Effector memory CD8-positive, alpha-beta T cell (primary cell): ENCODE measurements at places on chromosomes 5 and 9.

DNA sequence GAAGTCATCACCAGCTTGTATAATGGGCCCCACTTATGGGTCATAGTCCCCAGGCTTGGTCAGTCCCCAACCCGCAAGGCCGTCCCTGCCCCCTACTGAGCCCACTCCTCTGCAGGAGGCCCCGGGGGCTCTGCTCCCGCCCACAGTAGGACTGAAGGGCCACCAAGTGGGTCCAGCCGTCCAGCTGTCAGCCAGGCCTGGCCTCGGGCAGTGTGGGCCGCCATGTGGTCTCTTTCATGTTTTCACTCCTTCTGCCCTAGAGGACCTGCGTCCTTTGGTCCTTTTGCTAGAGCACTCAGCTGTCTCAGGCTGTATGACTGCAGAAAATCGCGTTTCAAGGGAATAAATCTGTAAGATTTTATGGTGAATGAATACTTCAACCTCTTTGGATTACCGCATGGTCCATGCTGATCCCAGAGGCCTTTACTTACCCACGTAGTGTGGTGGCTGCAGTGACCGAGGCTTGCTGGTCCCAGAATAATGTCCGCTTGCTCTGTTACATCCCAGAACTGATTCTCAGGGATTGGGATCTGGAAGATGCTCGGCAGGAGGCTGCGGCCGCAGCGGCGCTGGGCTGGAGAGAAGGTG lies 105.7 kb upstream of the FAM120A start:
- no peak for DNase-seq

DNA sequence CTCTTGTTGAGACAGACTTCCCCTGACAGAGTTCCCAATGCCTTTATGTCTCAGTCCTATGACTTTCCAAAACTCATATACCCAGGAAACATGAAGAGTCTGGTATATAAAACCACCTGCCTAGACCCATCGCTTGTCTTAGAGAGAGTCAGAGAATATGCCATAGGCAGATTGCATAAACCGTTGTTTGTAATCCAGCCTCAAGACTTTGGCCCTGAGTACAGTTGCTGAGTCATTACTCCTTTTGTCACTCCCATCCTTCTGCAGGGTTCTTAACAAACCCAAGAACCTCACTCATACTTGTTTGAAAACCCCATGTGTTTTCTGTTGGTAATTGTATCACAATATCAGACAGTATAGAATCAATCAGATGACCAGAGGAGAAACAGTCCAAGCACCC lies 616.3 kb downstream of the SLCO4C1 start:
- no peak for DNase-seq

DNA sequence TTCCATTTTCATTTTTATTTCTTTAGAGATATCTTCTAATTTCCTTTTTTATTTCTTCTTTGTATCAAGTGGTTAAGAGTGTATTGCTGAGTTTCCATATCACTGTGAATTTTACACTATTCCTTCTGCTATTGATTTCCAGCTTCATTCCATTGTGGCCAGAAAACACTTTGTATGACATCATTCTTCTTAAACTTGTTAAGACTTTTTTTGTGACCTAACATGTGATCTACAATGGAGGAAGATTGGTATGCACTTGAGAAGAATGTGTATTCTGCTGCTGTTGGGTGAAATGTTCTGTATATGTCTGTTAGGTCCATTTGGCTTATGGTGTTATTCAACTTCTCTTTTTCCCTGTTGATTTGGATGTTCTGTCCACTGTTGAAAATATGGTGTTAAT lies 274.2 kb upstream of the PUM3 start:
- DNase-seq = no peak

DNA sequence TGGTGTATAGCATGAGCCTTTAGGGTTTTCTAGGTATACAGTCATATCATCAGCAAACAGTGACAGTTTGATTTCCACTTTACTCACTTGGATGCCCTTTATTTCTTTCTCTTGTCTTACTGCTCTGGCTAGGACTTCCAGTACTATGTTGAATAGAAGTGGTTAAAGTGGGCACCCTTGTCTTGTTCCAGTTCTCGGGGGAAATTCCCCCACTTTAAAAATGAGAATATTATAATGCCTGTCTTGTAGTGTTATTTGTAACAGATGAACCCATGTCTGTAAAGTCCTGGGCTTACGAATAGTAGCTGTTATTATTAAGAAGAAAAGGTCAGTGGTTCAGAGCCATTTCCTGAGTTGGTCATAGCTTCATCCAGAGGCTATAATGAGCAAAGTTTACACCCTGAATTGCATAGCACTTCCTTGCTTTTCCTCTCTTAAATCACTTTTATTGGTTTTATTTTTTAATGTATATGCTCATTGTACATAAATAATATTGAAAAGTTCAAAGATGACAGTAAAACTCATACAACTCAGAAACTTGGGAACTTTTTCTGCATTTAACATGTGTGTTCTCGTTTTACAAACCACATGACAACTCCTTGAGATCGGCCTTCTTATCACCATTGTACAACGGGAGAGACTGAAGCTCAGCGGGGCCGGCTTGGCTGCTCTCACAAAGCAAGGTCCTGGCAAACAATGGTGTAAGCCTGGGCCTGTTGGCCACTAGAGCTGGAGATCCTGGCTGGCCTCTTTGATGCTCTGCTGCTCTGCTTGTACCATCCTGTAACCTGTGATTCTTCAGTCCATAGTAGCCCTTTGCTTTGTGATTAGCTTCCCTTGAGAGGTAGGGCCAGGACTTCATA lies 85.2 kb downstream of the CYFIP2 start:
- DNase-seq = no peak

GRCh38 chr9:93684806-93685543 lies 108.6 kb downstream of the PHF2 start:
- DNase-seq = no peak

- DNase-seq = no peak
Observed at GRCh38 chr5:96180684-96181435, 219.2 kb upstream of the ELL2 start.

DNA sequence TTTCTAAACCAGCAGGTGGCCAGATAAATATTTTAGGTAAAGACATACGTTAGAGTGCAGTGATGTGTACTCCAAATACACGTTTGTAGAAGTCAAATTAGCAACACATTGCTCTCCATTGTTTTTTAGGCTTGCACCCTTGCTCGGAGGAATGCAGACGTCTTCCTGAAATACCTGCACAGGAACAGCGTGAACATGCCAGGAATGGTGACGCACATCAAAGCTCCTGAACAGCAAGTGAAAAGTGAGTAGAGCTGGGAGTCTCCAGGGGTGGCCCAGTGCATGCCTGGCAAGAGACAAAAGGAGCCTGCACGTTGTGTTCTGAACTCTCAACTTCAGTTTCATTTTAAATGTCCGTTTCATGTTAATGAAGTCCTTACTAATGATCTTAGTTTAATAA lies 207.5 kb upstream of the OTULINL start:
- DNase-seq = no peak

GRCh38 chr5:61386045-61386800 lies 54.2 kb downstream of the ZSWIM6 start:
- DNase-seq = no peak

GRCh38 chr9:129069862-129070641 lies 10.9 kb upstream of the DOLPP1 start:
- no peak for DNase-seq

- no peak for DNase-seq
Observed at GRCh38 chr9:21985964-21986667, 8.1 kb downstream of the CDKN2A start.

- DNase-seq = no peak
Observed at GRCh38 chr5:52692039-52692438, 95.7 kb upstream of the ITGA1 start.

DNA sequence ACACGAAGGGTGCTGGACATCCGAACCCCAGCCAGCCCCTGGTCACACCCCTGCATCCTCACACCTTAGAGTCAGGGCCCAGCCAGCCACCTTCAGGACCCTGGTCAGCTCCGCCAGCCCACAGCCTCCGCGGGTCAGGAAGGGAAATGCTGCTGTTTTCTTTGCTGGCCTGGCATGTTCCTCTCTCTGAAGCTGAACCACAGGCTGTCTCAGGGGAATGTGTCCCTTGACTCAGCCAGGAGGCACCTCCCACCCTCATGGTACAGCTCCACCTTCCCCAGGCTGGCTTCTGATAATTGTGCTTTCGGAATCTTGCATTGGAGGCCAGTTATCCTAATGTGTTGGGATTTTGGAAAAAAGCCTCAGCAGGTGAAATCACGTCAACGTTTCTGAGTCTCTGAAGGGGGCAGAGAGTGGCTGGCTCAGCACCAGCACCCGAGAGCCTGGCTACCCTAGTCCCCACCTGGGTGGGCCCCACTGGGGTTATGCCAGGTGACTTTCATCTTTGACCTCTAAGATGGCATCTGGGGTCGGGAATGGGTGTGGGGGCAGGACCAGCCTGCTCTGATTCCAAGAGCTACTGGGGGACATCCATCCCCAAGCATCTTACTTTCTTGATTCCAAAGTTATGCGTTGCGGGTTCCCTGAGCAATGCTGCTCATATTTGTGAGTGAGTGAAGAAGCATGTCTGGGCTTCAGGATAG lies 9.8 kb upstream of the OLFM1 start:
- no peak for DNase-seq

GRCh38 chr5:178476972-178477754 lies 113.0 kb downstream of the COL23A1 start:
- DNase-seq = no peak

GRCh38 chr5:140246378-140247122 lies 56.4 kb downstream of the PFDN1 start:
- no peak for DNase-seq

DNA sequence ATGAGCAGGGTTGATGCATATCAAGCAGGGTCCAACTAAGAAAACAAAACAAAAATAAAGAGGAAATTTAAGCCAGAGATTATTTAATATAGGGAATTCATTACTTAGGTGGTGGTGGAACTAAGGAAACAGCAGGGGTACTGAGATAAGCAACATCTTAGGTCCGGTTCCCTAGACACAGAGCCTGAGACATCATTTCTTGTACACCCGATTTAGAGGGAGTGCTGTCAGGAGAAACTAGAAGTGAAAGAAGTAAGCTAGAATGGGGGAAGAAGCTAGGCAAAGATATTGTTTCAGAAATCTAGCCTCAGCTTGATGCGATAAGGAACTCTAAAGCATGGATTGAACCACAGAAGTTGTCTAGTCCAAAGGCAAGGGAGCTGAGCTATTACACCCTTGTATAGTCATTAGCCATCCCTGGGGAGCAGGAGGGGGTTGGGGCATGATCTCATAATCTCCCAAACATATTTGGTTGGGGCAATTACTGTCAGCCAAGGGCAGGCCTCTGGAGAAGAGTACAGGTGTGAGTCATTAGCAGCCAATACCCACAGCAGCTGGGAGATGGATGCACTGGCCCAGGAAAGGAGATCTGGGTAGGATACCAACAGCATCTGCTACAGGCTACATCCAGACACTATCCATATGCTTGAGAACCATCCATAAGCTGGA lies 194.5 kb downstream of the ARL15 start:
- DNase-seq = no peak

DNA sequence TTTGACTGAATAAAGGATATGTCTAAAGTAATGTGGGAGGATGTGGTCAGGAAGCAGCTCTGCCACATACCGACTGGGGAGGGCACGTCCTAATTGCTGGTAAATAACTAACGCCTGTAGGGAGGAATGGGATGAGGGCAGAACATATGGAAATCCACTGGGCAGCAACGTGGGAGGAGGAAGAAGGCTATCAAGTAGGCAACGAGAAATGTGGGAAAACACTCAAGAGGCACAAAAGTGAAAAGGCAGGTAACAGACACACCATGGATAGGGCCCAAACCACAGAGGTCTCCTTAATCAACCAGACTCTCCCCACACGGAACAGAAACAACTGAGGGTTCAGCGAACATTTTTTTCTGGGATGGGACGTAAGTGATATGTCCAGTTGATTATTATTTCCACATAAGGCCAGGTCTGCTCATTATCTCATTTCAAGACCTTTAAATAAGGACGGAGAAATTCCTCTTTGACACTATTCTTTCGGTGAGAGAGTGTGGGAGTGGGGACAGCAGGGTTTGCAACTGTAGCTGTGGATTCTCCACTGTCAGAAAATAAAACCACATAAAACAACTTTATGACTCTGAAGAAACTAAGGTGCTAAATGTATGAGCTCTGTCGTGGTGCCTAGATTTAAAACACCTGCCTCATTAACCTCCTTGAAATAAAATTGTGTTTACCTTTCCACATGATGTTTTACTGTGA lies 17.0 kb downstream of the IARS1 start:
- no peak for DNase-seq

DNA sequence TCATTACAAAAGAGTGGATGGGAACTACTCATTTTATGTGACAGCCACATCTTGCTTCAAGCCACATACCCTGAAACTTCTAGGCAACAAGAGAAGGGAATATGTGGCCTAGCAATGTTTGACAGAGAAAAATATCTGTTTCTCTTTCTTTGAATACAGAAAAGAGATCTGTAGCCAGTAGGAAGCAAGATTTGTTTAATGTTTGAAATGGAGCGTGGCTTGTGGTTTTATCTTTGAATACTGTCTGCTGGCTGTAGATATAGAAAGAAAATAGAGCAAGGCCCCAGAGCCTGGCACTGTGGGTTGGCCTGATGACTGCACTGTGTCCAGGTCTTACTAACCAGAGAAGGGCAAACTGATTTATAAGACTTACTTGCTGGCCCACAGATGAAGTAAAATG lies 133.8 kb downstream of the ARHGEF28 start:
- DNase-seq = no peak

GRCh38 chr9:122329597-122329996 lies 41.2 kb upstream of the PTGS1 start:
- no peak for DNase-seq

DNA sequence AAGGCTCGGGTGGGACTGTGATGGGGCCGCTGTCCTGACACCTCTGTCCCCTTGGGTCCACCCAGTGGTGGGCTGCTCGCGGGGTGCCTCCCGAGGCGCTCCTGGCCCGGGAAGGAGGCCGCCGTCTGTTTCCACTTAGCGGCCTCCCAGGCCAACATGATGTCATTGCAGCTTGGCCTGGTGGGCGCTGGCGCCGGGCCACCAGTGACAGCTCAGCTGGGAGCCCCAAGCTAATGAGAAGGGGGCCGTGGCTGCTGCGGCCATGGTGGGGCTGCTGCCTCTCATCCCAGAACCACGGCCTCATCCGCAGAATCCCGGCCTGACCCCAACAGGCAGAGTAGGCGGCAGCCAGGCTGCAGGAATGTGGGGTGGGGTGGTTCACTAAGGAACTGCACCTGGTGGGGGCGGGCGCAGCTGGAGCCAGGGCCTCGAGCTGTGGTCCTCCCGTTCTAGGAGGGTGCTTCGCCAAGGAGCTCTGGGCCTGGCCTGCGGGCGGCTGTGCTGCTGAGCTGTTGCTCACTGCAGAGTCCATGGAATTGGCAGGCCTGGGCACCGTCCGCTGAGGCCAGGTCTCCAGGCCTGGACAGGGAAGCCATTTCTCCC lies 123.5 kb upstream of the COL5A1 start:
- DNase-seq = no peak

GRCh38 chr5:163453705-163454104 lies 6.2 kb downstream of the NUDCD2 start:
- no peak for DNase-seq

DNA sequence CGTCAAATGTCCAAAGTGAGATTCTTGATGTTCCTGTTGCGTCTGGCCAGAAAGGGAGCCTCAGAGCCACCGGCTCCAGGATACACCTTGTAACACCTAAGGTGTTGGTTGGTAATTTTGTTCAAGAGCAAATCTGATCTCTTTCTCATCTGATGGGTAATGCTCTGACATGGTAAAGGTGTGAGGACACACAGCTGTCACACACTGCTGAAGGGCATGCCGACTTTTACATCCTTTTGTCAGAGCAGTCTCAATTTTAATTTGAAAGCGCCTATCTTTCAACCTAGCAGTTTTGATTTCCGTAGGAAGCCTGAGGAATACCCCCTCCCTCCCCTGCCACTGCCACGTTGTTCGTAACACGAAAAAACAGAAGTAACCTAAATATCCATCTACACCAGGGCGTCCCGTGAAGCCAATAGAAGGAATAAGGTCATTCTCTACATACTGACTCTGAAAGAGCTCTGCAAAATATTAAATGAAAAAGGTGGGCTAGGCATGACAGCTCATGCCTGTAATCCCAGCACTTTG lies 57.4 kb downstream of the TSTD2 start:
- DNase-seq = no peak
